ENCODE measurements at places on chromosomes 6 and 20. TPM values are rescaled to one million over a fixed set of nuclear protein-coding genes. Genes with fewer than 3 reads are reported as not detected.

- no peak for DNase-seq
Measured at GRCh38 chr6:15114061-15114460, 131.8 kb upstream of the JARID2 start.

GRCh38 chr6:37048851-37049757 is 43.6 kb downstream of the FGD2 start:
- DNase-seq, result peak; percentile 20

DNA sequence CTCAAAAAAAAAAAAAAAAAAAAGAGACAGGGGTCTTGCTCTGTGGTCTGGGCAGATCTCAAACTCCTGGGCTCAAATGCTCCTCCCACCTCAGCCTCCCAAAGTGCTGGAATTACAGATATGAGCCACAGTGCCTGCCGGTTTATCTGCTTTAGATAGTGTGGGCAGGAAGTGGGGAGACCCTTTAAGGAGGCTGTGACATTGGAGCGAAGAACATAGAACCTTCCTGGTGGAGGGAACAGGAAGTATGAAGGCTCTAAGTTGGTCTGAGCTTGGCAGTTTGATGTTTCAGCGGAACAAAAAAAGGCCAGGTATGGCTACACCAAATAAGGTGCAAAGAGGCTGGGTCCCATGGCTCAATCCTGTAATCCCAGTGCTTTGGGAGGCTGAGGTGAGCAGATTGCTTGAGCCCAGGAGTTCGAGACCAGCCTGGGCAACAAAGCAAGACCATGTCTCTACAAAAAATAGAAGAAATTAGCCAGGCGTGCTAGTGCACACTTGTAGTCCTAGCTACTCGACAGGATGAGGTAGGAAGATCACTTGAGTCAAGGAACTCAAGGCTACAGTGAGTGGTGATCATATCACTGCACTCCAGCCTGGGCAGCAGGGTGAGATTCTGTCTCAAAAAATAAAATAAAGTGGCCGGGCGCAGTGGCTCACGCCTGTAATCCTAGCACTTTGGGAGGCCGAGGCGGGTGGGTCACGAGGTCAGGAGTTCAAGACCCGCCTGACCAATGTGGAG is 8.7 kb upstream of the ZMYND8 start:
- DNase-seq, result no peak

CLDN20 gene
- not detected for total RNA-seq

SLPI gene
- 202 TPM for total RNA-seq

- peak; percentile 59 for DNase-seq
Measured at GRCh38 chr6:31079656-31080261, 32.6 kb downstream of the C6orf15 start.

ALDH8A1 gene
- total RNA-seq, result not detected

PRPH2 gene
- 0.27 TPM for total RNA-seq

DNA sequence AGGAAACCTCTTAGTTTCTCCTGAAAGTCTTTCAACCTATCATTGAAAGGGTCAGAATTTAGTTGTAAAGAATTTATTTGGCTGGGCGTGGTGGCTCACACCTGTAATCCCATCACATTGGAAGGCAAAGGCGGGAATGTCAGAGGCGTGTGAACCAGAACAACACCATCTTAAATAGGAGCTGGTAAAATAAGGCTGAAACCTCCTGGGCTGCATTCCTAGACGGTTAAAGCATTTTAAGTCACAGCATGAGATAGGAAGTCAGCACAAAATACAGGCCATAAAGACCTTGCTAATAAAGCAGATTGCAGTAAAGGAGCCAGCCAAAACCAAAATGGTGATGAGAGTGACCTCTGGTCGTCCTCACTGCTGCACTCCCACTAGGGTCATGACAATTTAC is 29.6 kb downstream of the OR2B2 start:
- no peak for DNase-seq

DNA sequence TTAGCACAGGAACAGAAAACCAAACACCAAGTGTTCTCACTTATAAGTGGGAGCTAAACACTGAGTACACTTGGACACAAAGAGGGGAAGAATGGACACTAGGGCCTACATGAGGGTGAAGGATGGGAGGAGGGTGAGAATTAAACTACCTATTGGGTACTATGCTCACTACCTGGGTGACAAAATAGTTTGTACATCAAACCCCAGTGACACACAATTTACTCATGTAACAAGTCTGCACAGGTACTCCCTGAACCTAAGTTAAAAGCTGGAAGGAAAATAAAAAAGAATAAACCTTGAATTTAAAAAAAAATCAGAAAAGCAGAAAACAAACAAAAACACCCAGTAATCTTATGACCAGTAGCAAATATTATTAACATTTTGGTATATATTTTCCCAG is 188.6 kb downstream of the TFAP2B start:
- no peak for DNase-seq

DNA sequence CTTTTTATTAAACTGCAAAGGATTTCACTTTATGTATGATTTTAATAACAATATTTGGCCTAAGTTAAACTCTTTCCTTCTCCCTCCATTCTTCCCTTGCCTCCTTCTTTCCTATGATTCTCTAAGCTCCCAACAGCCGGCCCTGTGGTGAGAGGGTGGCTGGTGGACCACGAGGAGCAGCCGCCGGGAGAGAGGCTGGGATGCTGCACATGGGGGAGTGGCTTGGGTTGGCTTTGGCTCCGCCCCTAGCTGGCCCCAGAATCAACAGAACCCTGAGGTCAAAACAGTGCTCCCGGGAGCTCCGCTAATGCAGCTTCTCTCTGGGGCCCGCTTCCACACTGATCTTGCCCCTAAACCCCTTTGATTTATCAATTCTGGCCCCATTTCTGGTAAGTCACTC is 389.8 kb upstream of the AGPAT4 start:
- no peak for DNase-seq

OR12D1 gene
- not detected for total RNA-seq

DNA sequence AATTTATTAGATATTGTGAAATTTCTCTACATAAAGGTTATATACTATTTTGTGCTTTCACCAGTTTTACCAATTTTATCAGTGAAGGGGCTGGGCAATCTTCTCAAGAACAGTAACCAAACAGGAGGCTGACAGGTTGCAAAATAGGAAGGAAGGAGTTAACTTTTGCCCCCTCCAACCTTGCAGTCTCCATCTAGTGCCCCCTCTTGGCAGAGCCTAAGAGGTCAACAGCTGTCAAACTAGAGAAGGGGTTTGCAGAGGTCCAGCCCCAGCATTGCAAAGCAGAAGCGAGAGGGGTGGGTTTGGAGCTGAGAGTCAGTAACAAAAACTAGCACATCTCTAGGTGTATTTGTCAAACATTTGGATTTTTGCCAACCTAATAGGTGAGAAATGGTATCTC is 391.0 kb downstream of the CDC5L start:
- DNase-seq, result no peak

DNA sequence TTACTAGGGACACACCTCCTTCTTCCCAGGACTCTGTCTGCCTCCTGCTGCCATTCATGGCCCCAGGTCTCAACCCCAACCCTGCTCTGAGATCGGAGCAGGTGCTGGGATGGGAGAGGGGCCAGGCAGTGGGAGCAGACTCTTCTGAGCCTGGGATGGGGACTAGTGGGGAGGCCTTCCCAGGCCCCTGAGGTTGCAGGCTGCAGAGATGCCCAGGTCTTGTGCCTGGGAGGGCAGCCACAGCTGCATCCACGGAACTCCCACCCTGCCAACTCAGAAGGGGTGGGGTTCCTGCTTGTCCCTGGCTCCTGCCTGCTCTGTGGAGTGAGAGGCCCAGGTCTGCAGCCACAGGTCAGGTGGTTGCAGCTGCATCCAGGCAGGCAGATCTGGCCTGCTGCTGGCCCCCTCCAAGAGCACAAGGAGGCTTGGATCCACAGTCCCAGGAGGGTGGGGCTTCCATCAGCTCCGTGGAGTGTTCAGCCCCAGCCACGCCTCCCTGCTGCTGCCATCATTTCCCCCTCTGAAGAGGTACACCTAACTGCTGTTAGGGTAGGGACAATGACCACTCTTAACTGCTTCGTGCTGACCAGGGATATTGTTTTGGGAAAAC is 2.9 kb upstream of the SLC22A1 start:
- DNase-seq, result no peak

DNA sequence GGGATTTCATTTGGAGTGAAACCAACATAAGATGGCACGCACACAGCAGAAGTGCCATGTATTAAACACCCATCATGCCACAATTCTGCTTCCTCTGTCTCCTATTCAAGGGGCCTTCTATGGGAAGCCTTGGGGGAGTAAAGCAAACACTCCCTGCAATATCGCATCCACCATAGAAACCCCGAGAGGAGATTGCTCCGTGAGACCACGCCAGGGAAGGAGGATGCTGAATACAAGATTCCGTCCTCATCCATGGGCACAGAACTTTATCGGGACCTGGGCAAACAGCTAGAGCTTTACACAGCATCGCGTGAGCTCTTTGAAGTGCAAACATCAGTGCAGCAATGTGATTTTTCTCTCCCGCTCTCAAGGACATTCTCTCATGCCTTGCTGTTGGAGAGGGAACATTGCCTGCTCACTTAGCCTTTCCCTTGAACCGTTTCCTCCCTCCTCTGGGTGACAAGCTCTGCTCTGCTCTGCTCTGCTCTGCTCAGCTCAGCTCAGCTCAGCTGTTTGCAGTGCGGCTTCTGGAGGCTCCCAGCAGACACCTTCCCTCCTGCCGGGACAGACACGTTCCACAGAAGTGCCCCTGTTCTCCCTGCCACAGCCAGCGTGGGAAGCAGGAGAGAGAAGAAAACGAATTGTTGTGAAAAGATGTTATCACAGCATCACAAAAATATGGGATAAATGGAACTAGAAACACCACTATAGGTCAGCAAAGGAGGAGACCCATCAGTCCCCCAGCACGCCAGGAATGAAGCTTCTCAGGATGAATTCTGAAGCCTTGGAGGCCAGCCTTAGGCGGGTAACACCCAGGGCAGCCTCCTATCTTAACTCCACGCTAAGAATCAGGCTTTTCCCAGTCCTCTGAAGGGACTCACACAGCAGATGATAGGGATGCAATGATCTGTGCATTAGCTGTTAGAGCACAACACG is 48.2 kb downstream of the RNASET2 start:
- DNase-seq, result no peak

- no peak for DNase-seq
Measured at GRCh38 chr6:167416676-167417430, 92.0 kb downstream of the TTLL2 start.

DNA sequence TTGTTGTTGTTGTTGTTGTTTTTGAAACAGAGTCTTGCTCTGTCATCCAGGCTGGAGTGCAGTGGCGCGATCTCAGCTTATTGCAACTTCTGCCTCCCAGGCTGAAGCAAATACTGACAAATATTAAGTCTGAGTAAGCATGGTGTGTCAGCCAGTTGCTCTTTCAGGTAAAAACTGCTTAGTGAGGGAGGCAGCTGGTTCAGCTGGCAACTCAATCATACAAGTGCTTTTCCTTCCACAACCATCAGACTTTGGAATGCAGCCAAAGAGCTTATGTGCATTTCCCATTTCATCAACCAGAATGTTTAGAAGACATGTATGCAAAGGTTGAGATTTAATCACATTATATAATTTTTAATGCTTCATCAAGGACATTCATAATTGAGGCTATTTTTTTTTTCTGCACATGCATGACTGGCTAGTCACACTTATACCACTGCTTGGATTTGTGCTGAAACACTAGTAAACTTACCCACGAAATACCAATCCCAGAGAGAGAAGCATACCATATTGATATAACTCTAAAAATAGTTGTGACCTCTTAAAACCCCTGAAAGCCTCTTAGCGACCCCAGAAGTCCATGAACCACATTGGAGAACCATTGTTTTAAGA is 56.0 kb downstream of the CLIC5 start:
- DNase-seq, result no peak

- no peak for DNase-seq
Measured at GRCh38 chr6:36506611-36507010, 40.7 kb downstream of the STK38 start.

HAO1 gene
- total RNA-seq, result not detected

SPATA2 gene
- 15.2 TPM for total RNA-seq

GRCh38 chr20:3128275-3128984 is 31.2 kb downstream of the FASTKD5 start:
- DNase-seq, result no peak

- DNase-seq, result peak; percentile 50
Measured at GRCh38 chr6:132937466-132937906, 123.1 kb downstream of the RPS12 start.

MROH8 gene
- total RNA-seq, result 16.7 TPM

DNA sequence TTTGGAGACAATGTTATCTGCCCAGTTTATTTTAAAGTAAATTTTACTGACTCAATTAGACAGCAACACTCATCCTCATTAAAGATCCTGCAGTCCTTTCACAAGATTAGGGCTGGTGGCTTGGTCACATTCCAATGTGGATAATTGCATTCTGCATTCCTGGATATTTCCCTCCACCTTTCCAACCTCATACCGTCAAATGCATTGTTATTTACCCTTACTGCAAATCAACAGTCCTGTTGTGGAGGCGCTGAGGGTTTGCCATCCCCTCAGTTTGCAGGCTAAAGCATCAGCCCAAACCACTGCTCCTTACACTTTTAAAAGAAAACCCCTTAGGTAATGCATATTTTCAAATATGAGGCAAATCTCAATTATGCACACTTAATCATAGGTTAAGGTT is 5.4 kb downstream of the CITED2 start:
- DNase-seq, result no peak

DNA sequence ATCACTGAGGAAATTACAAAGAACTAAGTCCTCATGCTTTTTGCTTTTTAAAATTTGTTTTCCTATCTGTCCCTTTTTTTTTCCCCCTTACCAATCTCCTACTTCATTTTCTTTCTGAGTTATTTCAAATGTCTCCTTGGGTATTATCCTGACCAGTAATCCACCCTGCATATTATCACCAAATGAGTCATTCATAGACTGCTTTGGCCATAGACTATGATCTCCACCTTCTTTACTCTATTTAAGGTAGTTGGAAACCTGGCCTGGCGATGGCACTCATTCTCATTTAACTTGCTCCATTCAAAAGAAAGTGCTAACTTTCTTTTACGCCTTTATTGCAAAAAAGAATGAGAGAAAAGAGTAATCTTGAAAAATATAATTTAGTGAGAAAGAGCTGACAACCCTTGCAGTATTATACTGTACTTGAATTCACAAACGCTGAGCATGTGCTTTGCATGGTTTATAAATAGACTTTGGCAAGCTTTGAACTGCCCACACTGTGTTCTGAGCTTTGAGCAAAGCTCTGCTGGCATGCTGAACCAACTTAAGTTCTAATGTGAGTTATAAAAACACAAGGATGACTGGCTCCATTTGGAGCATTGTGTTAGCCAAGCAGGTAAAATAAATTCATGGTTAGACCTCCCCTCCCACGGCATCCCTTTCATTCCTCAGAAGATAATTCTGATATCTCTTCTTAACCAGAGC is 198.9 kb downstream of the NKAIN2 start:
- no peak for DNase-seq

- no peak for DNase-seq
Measured at GRCh38 chr6:36962874-36963273, 8.3 kb downstream of the PI16 start.

MYMX gene
- not detected for total RNA-seq

DNA sequence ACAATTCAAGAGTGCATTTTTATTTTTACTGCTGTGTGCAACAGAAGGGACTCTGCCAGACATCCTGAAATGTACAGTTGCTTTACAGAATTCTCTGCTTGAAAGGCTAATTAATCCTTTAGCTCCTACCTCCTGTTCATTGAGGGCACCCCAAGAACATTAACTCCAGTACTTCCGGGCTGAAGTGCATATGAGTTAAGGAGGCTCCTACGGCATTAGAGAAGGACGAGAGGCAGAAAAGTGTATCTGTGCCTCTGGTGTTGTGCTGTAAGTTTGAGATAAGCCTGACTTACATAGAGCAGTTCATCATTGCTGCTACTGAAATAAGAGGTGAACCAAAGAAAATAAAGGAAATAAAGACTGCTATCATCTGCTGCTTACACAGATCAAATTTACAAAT is 609.3 kb upstream of the ADGRB3 start:
- no peak for DNase-seq

- DNase-seq, result no peak
Measured at GRCh38 chr6:119717942-119718341, 368.4 kb upstream of the MAN1A1 start.
